Epithelial cell of umbilical artery (primary cell): ENCODE measurements at places on chromosomes 7 and 10. TPM values are rescaled to one million over a fixed set of nuclear protein-coding genes. Genes with fewer than 3 reads are reported as not detected.

Gene SPDYE3
- total RNA-seq: not detected in 2 replicates

Gene ZNRF2
- total RNA-seq: 4.9 and 11.4 TPM in 2 replicates

Gene ZFAND4
- total RNA-seq: 6.8 and 12.5 TPM in 2 replicates

Gene C10orf53
- not detected in 2 replicates for total RNA-seq

Gene NEUROD6
- not detected in 2 replicates for total RNA-seq

Gene RET
- total RNA-seq: not detected in 2 replicates

Gene AQP1
- 3.6 and 9.3 TPM in 2 replicates for total RNA-seq
